PC-9 (cell line): ENCODE measurements at places on chromosomes 4 and X. TPM values are rescaled to one million over a fixed set of nuclear protein-coding genes. Genes with fewer than 3 reads are reported as not detected.

NUDT11 gene
- not detected in 2 replicates for total RNA-seq

RHOXF2B gene
- not detected in 2 replicates for total RNA-seq

SMIM43 gene
- not detected in 2 replicates for total RNA-seq

IDH3G gene
- 47.7 and 63.4 TPM in 2 replicates for total RNA-seq

UBL4A gene
- total RNA-seq, result 80.7 and 81.6 TPM in 2 replicates

GAGE12H gene
- total RNA-seq, result not detected in 2 replicates

DNA sequence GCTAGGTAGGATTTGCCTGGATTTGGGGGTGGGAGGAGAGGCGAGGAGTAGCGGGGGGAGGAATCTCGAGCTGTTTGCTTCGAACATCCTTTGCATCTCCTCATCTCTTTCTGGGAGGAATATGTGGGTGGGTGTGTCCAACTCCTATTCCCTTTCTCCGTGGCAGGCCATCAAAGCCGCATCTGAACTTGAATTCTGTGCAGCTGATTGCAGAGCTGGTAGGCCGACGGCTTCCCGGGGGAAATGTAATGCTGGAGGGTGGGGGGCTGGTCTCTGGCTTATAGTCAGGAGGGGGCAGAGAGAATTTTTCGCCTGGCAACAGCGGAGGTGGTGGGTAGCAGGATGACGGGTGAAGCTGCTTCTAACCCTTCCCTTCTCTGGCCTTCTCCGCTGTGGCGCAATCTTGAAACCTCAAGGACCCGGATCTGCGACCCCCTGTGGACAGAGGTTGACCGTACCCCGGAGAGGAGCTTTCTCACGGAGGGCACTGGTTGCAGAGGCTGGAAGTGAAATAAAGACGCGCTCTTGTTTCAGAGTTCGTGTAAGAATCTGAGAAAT is 628 bp downstream of the ZCCHC12 start:
- no peaks in the 10 kb centered on the region for H3K4me1 ChIP-seq
- DNase-seq, result no peak
- H3K27me3 ChIP-seq, result peaks cover 30% of the 10 kb centered on the region

GRCh38 chrX:100445593-100445992 is 35.5 kb upstream of the PCDH19 start:
- no peaks in the 10 kb centered on the region for H3K27me3 ChIP-seq
- no peak overlapping the region for H3K4me3 ChIP-seq
- no peak overlapping the region for H3K27ac ChIP-seq
- no peaks in the 10 kb centered on the region for H3K4me1 ChIP-seq
- no peak for DNase-seq

GRCh38 chr4:146285037-146285436 is 70.7 kb downstream of the REELD1 start:
- H3K4me1 ChIP-seq, result no peaks in the 10 kb centered on the region
- no peaks in the 10 kb centered on the region for H3K36me3 ChIP-seq
- no peak overlapping the region for H3K4me3 ChIP-seq
- H3K27ac ChIP-seq, result no peak overlapping the region

GRCh38 chr4:14742054-14742453 is 260.2 kb upstream of the CPEB2 start:
- no peak overlapping the region for H3K27ac ChIP-seq
- H3K27me3 ChIP-seq, result no peaks in the 10 kb centered on the region
- H3K36me3 ChIP-seq, result no peaks in the 10 kb centered on the region
- no peaks in the 10 kb centered on the region for H3K4me1 ChIP-seq
- DNase-seq, result no peak

- H3K27ac ChIP-seq, result no peak overlapping the region
- H3K4me3 ChIP-seq, result no peak overlapping the region
- no peak for DNase-seq
- no peaks in the 10 kb centered on the region for H3K27me3 ChIP-seq
These were observed 5.0 kb downstream of the CXXC4 start for GRCh38 chr4:104489731-104490095.

GRCh38 chr4:149279776-149280175 is 535.9 kb downstream of the IQCM start:
- no peaks in the 10 kb centered on the region for H3K36me3 ChIP-seq
- DNase-seq, result no peak
- H3K27me3 ChIP-seq, result no peaks in the 10 kb centered on the region
- no peak overlapping the region for H3K4me3 ChIP-seq
- no peak overlapping the region for H3K27ac ChIP-seq
- no peaks in the 10 kb centered on the region for H3K4me1 ChIP-seq

- H3K4me1 ChIP-seq, result no peaks in the 10 kb centered on the region
- H3K36me3 ChIP-seq, result no peaks in the 10 kb centered on the region
- H3K27ac ChIP-seq, result no peak overlapping the region
- no peaks in the 10 kb centered on the region for H3K27me3 ChIP-seq
- no peak for DNase-seq
- H3K4me3 ChIP-seq, result no peak overlapping the region
These were observed 8.2 kb downstream of the ABLIM2 start for GRCh38 chr4:8150152-8151090.

GRCh38 chr4:26748811-26749210 is 111.8 kb upstream of the STIM2 start:
- H3K27ac ChIP-seq, result no peak overlapping the region
- no peaks in the 10 kb centered on the region for H3K36me3 ChIP-seq
- DNase-seq, result no peak
- no peaks in the 10 kb centered on the region for H3K4me1 ChIP-seq

DNA sequence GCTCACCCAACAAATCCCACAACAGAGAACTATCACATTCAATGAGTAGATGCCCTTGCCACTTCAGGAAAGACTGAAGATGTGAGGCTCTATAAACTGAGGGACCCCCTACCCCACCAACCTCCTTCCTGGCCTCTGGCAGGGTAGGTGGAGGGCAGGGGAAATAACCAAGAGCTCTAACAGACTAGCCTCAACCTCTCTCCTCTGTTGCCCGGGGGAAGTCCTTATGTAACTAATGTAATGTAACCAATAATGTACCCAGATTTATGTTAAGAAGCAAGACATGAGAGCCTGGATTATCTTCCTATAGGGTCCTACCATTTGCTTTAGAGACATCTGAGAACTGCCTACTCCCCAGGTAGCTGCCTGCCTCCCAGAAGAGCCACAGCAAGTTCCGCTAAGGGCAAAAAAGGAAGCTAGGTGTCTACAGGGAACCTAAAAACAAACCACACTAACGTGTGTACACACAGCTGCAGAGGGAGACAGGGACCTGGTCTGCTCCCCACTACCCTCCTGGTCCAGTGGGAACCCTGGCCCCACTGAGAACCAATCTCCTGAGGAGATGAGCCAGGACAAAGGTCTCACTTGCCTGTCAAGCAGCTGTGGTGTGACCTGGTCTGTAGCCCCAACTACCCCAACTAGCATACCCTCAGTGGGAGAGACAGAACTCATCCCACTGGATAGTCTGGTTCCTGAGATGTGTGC is 17.7 kb downstream of the OTUD5 start:
- H3K36me3 ChIP-seq, result no peaks in the 10 kb centered on the region
- H3K27me3 ChIP-seq, result no peaks in the 10 kb centered on the region
- H3K27ac ChIP-seq, result no peak overlapping the region
- H3K4me1 ChIP-seq, result no peaks in the 10 kb centered on the region
- no peak for DNase-seq

GRCh38 chr4:5822619-5823018 is 70.3 kb downstream of the CRMP1 start:
- no peaks in the 10 kb centered on the region for H3K36me3 ChIP-seq
- no peak for DNase-seq
- no peak overlapping the region for H3K4me3 ChIP-seq
- H3K4me1 ChIP-seq, result no peaks in the 10 kb centered on the region
- no peaks in the 10 kb centered on the region for H3K27me3 ChIP-seq
- H3K27ac ChIP-seq, result no peak overlapping the region

- H3K27ac ChIP-seq, result no peak overlapping the region
- H3K4me3 ChIP-seq, result no peak overlapping the region
- no peak for DNase-seq
- no peaks in the 10 kb centered on the region for H3K36me3 ChIP-seq
These were observed 79.5 kb downstream of the MAGEB5 start for GRCh38 chrX:26295425-26295824.

DNA sequence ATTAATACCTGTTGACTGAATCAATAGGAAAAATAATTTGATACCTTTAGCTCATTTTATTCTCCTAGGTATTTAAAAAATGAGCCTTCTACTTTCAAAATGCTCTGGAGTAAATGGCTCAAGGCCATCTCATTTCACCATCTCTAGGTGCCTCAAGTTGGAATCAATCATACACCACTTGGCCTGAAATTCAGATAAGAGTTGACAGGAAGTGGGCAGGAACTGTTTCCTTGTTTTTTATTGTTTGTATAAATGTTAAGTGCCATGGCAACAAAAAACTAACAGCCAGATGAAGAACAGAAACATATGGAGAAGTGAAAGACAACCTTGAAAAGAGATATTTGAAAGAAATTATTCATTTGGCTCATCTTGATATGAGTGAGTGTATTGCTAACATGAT is 12.4 kb downstream of the LIMCH1 start:
- H3K4me3 ChIP-seq, result no peak overlapping the region
- peak overlapping the region; percentile 38; the same call in 1 of the 2 replicates for H3K27ac ChIP-seq
- H3K36me3 ChIP-seq, result no peaks in the 10 kb centered on the region
- H3K4me1 ChIP-seq, result peaks cover 16% of the 10 kb centered on the region
- DNase-seq, result no peak
- H3K27me3 ChIP-seq, result no peaks in the 10 kb centered on the region

- no peaks in the 10 kb centered on the region for H3K27me3 ChIP-seq
- no peaks in the 10 kb centered on the region for H3K4me1 ChIP-seq
- no peaks in the 10 kb centered on the region for H3K36me3 ChIP-seq
- DNase-seq, result no peak
- no peak overlapping the region for H3K4me3 ChIP-seq
- H3K27ac ChIP-seq, result no peak overlapping the region
These were observed 11.4 kb upstream of the SORCS2 start for GRCh38 chr4:7180938-7181337.

DNA sequence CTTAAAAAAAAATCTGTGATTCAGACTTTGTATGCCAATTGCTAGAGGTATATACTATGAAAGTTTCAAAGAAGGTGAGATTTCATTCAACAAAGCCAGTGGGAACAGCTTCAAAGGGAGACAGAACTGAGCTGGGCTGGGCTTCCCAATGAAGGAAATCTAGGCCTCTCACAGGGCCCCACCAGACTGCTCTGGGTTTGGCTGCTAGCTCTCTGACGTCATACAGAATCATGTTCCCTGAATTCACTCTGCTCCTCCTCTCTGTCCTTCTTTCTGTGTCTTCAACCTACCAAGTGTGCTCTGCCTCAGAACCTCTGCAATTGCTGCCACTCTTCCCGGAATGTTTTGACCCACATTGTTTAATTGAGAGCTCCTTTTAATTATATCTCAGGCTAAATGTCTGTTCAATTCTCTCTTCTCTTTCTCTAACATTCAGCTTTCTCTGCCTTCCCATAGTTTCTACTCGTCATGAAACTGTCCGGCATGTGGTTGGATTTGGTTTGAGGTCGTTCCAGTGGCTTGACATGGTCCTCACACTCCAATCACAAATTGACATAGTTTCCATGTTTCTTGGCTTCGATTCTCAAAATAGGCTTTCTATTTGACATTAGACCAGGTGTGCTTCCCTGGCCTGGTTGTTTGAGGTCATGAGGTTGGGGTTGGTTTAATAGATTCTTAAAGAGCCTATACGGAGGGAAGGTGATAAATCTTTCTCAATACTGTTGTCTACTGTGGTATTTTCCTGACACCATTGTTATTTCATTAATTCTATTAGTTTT is 282.1 kb upstream of the EMCN start:
- H3K4me1 ChIP-seq, result no peaks in the 10 kb centered on the region
- no peaks in the 10 kb centered on the region for H3K27me3 ChIP-seq
- no peak overlapping the region for H3K4me3 ChIP-seq
- DNase-seq, result no peak
- H3K27ac ChIP-seq, result no peak overlapping the region
